Fibroblast of skin of scalp (primary cell): ENCODE measurements at places on chromosomes 6 and 20.

DNA sequence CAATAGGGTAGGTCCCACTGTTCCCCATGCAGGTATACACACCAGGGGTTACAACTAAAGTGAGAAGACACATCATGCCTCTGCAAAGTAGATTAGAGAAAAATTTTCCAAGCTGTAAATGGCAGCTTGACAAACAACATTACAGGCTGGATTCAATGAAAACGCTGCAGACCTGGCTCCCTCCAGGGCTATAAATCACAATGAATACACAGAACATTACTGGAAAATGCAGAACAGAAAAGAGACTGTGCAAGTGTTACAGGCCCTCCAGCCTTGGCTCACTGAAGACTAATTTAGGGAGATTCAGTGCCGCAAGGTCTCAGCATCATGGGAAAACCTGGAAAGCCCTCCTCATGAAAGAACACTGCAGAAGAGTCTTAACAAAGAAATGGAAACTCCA lies 207.8 kb downstream of the KHDC1L start:
- DNase-seq: no peak

- DNase-seq: no peak
Observed at GRCh38 chr6:12995419-12995818, 278.9 kb downstream of the PHACTR1 start.

GRCh38 chr20:25706793-25707192 lies 10.1 kb upstream of the ZNF337 start:
- DNase-seq: no peak

- DNase-seq: no peak
Observed at GRCh38 chr20:16191496-16191895, 381.8 kb downstream of the KIF16B start.

DNA sequence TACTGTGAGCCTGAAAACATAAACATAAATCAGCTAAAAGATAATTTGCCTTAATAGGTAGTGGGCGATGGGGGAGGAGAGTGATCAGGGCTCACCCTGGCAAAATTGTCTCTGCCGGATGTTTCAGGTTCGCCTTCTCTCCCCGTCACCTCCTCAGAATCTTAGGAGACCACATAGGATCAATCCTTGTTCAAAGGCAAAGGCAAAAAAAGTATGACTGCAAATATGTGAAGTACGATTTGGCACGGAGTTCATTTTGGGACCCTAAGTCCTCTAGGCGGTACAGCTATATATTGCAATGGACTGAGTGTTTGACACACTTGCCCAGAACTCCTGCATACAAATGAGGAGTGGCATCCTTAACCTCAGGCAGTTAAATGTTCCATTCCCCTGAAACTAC lies 649.2 kb upstream of the FLRT3 start:
- DNase-seq: no peak

GRCh38 chr6:98092331-98092730 lies 742.0 kb upstream of the POU3F2 start:
- DNase-seq: no peak

DNA sequence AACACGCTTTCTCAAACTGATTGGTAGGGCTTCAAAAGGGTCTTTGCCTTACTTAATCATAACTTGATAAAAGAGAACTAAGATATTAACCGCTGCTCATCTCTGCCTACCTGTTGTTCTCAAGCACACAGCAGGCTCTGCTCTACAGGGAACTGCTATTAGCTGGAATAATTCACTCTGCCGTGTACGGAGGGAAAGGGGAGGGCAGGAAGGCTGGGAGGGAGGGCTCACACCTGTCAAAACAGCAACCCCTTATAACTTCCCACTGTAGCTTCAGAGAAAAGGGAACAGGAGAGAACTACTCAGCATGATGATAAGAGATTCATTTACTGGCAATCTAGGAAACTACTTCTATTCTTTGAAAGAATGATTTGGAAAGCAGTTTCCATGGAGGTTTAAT lies 75.1 kb downstream of the ZMYND8 start:
- DNase-seq: no peak

DNA sequence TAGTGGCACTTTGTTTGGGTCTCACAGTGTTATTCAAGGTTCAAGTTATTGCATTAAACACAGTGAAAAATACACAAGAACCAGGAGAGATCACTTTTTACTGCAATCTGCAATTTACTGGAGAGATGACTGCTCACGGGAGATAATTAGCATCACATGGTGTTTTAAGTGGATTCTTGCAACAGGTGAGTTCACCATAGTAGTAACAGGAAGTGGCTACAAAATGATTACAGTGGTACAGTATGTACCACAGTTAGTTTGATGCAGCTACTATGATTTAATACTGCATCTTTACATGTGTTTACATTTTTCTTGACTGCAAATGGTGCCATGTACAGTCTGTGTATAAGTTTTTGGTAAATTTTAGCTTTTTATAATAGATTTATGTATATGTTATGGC lies 96.5 kb upstream of the SCP2D1 start:
- no peak for DNase-seq

- peak; percentile 86 for DNase-seq
Observed at GRCh38 chr20:11274141-11274594, 600.4 kb upstream of the JAG1 start.

DNA sequence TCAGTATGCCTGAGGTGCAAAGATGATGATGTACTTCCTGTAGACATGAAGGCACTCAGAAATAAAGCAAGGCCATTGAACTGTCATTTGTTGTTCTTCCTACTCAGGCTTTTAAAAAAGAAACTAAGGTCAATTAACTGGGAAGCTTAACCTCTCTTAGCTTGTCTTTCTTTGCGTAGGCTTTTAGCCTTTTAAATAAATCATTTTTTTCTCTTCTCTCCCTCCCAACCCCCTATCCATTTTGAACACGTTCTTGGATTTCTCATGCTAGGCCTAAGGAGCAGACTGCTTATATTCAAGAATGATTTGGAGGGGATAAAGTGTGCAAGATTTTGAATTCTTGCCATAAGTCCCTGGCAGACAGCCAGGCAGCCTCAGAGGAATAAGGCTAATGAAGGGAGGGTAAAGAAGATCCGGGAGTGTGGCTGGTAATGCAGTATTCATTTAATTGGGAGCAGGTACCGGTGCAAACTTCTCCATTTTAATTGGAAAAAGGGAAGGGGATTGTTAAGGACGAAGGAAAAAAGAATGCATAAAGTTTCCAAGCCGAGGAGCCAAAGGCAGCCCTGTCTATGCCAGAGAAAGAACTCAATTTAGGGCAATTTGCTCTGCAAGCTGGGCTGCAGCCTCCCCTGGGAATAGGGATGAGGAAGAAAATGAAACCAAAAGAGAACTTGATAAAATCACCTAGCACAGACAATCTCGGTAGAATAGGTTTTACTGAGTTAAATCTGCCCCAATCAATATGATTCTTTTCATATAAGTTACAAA lies 343.8 kb upstream of the MMS22L start:
- peak; percentile 62 for DNase-seq

DNA sequence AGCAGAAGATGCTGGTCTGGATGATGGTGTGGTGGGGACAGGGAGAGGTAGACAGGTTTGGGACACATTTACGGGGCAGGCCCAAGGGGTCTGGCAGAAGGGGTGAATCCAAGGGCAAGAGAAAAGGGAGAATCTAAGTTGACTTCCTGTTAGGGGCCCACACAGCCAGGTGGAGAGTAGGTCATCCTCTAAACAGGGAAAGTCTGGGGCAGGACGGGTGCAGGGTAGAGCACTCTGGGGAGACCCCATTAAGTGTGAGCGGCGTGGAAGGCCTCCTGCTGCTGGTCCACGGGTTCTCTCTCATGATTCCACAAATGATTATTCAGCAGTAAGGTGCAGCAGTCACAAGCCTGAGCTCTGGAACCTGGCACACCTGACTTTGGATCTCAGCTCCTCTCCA lies 2.7 kb downstream of the SRXN1 start:
- DNase-seq: no peak

DNA sequence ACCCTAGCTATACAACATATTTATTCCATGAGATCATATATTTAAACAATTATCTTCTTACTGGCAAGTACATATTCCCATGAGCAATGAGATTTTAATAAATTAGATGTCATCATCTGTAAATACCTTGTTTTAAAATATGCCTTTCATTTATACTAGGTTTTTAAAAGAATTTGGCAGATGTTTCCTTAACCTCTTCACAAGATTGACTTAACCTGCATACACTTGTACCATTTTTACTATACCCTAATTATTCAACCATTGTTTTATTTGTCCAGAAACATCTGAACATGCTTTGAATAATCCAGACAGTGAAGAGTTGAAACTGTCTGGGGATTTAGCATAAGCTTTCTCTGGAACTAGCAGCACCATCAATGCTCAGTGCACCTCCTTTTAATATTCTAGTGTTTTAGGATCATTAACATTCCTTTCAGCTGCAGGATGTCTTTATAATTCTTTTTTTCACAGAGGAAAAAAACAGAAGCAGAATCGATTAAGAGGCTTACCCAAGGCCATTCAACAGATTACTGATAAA lies 188.0 kb upstream of the TENT5A start:
- DNase-seq: peak; percentile 25
